ENCODE measurements at places on chromosomes 11 and 22. TPM values are rescaled to one million over a fixed set of nuclear protein-coding genes. Genes with fewer than 3 reads are reported as not detected.

GRCh38 chr22:39021552-39022250 is 774 bp downstream of the APOBEC3D start:
- peak overlapping the region; percentile 41 for H3K27ac ChIP-seq
- DNase-seq: peak; percentile 76

DNA sequence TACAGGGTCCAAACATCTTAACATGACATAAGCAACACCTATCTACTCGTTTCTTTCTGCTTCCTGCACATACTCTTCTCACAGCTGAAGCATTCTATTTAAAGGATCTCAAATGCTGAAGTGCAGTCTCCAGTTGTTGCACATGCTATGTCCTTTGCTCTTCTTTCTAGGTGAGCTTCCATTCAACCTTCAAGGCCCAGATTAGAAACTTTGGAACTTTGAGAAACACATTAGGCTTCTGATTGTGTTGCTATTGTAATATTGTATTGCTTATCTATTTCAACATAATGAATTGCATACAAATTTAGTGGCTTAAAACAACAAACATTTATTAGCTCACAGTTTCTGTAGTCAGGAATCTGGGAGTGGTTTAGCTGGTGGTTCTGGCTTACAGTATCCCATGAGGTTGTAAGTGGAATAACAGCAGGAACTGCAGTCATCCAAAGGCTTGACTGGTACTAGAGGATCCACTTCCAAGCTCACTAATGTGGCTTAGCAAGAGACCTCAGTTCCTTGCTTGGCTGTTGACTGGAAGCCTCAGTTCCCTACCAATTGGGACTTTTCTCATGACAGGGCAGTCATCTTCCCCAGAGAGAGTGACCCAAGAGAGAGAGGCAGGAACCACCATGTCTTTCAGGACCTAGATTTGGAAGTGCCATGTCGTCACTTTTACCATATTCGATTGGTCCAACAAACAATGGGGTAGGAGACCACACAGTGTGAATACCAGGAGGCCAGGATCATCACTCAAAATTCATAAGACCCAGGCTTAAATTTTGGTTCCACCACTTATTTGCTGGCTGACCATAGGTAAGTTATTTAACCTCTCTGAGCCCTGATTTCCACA is 27.2 kb upstream of the RASSF10 start:
- H3K27me3 ChIP-seq: peaks cover 41% of the 10 kb centered on the region
- H3K27ac ChIP-seq: no peak overlapping the region
- no peaks in the 10 kb centered on the region for H3K4me1 ChIP-seq
- DNase-seq: no peak

DNA sequence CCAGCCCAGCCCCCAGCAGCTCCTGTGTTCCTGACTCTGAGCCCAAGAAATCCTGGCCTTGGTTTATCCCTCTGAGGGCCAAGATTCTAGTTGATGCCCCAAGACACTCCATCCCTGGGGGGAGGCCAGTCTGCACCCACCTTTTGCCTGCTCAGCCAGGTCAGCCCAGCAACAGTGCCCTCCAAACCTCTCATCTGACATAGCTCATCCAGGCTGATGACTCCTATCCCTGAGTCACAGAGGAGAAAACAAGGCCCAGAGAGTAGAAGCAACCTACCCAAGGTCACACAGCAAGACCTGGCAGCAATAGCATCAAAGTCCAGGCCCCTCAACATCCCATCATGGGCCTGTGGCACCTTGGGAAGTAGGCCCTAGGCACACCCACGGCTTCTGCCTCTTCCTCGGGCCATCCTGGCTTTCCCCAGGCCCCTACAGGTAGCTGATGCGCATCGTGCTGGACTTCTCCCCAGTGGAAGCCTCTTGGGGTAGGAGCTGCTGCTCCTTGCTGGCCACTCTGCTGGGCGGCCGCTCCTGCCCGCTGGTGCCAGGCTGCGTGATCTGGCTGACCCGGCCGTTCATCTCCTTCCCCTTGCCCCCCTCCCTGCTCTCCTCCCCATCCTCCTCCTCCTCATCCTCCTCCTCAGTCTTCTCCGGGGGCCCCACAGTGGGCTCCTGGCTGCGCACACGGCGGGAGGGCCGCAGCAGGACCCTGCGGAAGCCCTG is 6.0 kb downstream of the SSTR3 start:
- H3K27ac ChIP-seq: no peak overlapping the region
- DNase-seq: peak; percentile 81
- H3K36me3 ChIP-seq: no peaks in the 10 kb centered on the region

DNA sequence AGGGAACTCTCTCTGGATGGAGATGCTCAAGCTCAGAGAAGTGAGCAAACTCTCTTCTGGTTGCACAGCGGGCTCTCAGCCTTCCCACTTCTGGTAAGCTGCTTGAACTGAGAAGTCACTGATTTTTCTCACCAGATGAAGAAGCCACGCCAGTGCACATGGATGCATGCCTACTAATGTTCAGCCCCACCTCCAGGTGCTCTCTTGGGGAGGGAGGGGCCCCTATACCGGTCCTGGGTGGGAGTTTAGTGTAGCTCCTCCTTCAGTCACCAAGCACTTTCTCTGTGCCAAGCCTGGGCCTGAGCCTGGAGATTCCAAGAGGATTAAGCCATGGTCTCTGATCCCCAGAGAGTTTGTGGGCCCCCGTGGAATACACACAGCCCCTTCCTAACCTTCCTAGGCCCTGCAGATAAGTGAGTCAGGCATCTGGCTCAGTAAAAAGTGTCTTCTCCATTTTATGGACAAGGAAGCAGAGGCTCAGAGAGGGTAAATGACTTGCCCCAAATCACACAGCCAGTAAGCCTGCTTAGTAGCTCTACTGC is 142.2 kb downstream of the ST3GAL4 start:
- no peak overlapping the region for H3K4me3 ChIP-seq
- peak; percentile 52 for DNase-seq
- no peaks in the 10 kb centered on the region for H3K27me3 ChIP-seq
- no peak overlapping the region for H3K27ac ChIP-seq
- no peaks in the 10 kb centered on the region for H3K4me1 ChIP-seq
- no peaks in the 10 kb centered on the region for H3K36me3 ChIP-seq

The PNPLA5 gene
- not detected for total RNA-seq

GRCh38 chr22:50342651-50343540 is at the start of gene PPP6R2:
TSS of gene PPP6R2 (plus strand) at chr22:50343327. CDS start at chr22:50393909, 50,582 bp downstream.
- no peaks in the 10 kb centered on the region for H3K36me3 ChIP-seq
- H3K27me3 ChIP-seq: no peaks in the 10 kb centered on the region
- H3K4me3 ChIP-seq: peak within 1 kb of the TSS; percentile 83

All from osteoblast (primary cell).